ENCODE measurements at places on chromosomes 11 and 22.

GRCh38 chr11:102971766-102972165 is 16.2 kb upstream of the MMP13 start:
- DNase-seq, result no peak

DNA sequence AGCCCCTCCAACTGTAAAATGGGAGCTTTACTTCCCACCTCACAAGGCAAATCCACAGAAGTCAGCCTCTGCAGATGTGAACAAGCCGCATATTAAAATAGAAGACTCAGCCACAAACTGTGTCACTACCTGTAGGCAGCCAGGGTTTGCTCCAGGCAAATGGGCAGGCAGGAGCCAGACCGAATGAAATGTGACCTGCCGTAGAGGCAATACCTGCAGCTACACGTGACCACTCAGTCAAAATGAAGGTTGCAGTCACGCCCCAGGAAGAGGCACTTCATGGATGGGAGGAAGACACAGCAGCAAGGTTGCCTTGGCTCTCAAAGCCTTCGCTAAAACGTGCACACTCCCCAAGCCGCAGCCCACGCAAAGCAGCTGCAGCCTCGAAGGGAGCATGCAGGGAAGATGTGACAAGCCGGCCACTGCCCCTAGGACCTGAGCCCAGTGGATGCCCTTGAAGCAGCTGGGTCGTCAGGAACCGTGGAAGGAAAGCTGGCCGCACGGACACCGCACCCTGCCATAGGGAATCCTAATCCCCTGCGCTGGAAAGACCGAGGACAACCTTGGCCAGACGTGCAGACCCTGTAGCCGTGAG is 53.1 kb downstream of the SHANK2 start:
- DNase-seq, result no peak

DNA sequence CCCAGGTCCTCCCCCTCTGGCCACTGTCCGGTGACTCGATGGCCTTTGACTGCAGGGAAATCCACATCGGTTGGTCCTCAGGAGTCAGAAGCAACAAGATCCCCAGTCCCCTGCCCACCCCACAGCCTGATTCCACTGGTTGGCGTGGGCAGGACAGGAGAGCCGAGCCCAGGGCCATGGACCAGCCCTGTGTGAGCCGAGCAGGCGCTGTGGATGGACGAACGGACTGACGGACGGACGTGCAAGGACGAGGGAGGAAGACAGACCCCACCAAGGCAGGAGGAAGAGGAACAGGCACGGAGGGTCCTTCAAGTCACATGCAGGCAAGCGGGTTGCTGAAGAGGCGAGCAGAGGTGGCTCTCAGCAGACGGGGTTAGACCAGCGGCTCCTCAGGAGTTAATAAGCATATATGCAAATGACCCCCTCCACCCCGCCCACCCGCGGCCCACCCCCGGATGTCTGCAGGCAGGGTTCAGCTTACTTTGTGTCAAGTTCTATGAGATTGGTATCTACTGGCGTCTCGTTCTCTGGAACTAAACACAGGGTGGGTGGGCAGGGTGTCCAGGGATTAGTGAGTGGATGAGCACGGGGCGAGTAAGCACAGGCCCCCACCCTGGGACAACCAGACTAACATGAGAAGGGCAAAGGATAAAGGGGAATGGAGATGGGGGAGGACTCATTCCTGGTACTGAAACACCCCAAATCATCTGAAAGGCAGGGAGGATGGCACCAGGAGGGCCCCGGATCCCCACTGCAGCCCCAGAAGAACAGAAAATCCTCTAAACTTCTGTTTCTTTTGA is 26.8 kb downstream of the TPBGL start:
- DNase-seq, result no peak

- DNase-seq, result no peak
These were observed 15.1 kb downstream of the MISFA start for GRCh38 chr11:18614667-18615066.

DNA sequence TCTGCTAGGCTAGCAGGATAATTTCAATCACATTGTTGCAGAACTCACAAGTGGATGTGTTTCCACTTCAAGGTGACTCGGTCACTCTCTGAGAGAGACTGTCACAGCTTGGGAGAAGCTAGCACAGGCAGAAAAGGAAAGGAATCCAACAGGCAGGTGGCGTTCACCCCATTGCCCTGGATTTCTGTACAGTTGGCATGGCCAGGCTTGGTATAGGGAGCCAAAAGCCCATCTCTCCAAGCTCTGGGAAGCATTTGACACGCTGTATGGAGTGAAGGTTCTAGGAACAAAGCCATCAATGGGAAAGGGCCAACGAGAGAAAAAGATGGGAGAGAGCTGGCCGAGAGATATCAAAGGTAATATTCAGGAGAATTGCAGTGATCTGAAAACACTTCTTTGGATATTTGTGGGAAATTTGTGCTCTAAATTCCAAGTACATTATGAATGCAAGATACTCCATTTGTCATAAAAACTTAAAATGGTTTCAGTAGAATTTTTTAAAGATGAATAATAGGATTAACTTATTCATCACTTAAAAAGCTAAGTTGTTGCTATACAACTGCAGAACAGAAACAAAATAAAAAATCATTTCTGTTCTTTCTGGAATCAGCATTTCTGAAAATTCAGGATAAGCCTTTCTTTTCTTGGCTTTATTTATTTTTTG is 223.5 kb upstream of the NTM start:
- DNase-seq, result no peak

Data from stimulated activated CD8-positive, alpha-beta memory T cell treated with anti-CD3 and anti-CD28 coated beads, Interleukin-2, amount 100 ng/mL, for 1 hour (primary cell).